ENCODE measurements at places on chromosomes 6 and 20.

- no peak for DNase-seq
These were observed 55.4 kb downstream of the MRPL14 start for GRCh38 chr6:44071670-44072451.

DNA sequence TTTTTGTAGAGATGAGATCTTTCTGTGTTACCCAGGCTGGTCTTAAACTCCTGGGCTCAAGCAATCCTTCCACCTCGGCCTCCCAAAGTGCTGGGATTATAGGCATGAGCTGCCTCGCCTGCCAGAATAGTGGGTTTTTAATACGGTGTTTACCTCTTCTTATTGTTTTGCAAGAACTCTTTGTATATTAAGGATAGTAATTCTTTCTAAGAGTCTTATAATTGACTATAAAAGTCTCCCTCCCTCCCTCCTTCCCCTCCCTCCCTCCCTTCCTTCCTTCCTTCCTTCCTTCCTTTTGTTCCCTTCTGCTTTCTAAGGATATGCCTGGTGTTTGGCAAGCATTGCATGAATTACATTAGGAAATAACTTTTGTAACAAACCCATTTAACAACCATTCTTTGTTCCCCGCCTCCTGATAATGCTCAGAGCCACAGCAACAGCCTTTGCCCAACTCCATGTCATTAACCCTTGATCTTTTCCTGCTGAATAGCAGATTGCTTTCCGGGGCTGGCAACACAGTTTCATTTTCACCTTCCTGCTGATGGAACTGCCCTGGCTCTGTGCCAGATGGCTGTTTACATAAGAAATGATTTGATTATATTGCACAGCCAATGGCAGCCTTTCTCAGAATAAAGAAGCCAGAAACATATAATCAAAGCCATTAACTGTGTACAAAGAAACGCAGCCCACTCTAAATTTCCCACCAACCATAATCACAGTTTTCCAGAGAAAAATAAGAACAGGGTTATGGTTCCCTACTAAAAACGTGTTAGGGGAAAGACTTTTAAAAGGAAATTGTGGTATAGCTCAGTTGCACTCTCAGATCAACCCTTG, 143.7 kb upstream of the PTPN1 start:
- DNase-seq = no peak

DNA sequence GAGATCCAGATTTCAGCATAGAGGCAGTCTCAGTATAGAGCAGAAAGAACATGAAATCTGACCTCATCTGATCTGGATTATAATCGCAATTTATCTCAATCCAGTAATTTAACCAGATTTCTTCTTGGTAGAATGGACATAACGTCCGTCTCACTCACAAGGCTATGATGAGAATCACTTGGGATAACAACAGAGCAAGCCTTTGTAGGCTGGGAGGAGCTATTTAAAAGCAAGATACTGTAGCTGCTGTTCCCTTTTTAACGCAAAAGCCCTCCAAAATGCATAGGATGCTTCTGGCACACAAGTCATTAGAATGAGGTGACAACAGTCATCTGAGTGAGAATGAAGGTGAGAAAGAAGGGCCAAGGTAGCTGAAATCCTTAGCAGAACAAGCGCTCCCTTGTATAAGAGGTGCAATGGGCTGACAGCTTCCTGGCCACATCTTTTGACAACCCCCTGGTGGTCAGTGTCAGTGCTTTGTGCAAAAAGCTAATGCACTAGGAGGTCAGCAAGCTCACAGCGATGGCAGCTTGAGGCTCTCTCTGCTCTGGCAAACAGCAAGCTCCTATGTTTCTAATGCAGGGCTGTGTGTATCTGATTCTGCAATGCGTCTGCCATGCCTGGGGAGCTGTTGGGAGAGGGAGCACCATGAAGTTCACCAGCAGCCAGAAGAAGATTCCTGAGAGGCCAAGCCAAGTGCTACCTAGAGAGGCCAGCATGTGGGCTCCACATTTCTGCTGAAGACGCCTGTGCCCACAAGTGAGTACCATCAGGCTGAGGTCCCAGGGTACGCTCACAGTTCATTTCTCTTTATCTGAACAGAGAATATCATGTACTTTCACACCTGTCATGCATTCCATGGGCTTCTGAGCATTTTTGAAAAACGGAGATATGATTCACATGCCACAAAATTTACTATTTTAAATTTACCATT, 16.2 kb downstream of the METTL24 start:
- no peak for DNase-seq

GRCh38 chr6:137297887-137298286, 78.7 kb upstream of the IFNGR1 start:
- no peak for DNase-seq

- no peak for DNase-seq
These were observed 2.7 kb downstream of the KHDRBS2 start for GRCh38 chr6:62283365-62283764.

- DNase-seq = peak; percentile 75
These were observed 186.9 kb upstream of the UST start for GRCh38 chr6:148559848-148560433.

DNA sequence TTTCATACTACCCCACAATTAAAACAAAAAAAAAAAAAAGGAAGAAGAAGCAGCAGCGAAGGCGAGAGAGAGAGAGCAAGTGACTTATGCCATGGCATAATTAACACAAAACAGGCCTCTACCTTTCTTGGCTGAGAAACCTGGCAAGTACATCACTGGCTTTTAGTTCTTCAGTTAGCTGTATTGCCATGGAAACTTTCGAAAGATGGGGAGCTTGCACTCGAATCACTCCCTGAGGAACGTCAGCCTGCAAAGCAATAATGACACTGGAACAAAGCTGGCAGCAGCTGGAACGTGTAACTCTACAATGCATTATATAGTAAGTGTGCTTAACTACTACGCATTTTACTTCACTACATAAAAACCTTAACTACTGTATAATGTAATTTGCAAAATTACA, 126.1 kb downstream of the ARHGAP18 start:
- no peak for DNase-seq

DNA sequence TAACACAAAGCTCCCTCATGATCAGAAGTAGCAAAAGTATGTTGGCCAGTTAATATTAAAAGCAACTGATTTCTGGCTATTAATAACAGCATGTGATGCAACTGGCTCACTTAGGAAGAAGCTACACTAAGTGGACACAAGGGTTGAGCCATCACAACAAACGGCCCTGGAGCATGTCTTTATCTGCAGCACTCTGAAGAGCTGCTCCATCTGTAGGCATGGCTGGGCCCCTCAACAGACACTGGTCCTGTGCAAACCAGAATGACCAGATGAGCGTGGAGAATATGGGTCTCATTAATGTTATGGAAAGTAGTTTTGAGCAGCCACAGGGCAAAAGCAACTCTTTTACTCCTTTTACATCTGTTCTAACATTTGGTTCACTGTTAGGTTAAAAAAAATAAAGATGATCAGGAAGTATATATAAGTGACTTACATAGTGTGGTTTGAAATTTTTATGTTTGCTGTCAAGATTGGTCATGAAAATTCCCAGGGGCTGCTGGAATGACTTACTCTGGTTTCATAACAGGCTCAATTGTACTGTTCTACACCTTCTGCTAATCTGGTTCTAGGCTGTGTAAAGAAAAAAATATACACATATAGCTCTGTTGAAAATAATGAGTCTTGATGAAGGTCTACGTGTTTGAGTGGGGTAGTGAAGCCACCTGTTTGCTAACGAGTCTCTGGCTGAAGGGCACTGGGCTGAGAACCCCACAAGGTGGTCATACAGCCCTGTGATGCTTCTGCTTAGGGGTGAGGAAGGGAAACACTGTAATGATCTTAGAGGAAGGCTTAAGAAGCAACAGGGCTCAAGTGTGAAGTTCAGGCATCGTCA, 58.1 kb downstream of the INSM1 start:
- DNase-seq = no peak

DNA sequence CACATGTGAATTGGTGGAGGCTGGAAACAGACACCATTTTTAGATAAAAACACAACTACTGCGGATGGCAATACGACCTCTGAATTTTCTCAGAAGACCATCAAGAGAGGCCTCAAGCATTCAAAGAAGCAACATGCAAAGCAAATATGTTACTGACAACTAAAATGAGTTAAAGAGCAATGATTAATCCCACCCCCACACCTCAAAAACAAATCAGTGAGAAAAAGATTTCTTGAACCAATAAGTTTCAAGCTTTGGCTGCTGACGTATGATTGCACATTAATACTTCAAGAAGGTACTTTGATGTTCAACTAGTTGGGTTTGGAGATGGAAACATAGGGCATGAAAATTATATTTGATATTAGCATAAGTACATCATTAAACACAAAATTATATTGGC, 982 bp downstream of the MMUT start:
- no peak for DNase-seq

GRCh38 chr6:135257631-135258405, 76.7 kb downstream of the MYB start:
- no peak for DNase-seq

Measured in germinal center (tissue), 1 donor.